ENCODE measurements at places on chromosomes 3 and 15.

DNA sequence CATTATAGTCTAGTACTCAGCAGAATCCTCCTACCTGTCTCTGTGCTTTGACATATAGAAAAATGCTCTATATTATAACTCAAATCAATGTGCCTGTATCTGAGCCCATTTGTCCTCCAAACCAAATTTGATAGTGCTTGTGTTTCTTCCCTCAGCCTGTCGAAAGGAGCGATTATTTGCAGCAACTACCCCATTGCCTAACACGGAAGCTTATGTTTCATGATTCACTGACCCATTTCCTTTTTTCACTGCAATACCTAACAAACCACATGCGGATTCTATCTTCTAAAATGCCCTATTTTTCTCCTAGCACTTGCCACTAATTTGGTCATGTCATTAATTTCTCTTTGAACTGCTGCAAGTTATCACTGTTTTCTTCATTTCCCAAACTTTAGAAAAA lies 1220.6 kb upstream of the CADM2 start:
- no peak for DNase-seq

- DNase-seq = no peak
Observed at GRCh38 chr15:32831485-32831884, 113.7 kb downstream of the GREM1 start.

DNA sequence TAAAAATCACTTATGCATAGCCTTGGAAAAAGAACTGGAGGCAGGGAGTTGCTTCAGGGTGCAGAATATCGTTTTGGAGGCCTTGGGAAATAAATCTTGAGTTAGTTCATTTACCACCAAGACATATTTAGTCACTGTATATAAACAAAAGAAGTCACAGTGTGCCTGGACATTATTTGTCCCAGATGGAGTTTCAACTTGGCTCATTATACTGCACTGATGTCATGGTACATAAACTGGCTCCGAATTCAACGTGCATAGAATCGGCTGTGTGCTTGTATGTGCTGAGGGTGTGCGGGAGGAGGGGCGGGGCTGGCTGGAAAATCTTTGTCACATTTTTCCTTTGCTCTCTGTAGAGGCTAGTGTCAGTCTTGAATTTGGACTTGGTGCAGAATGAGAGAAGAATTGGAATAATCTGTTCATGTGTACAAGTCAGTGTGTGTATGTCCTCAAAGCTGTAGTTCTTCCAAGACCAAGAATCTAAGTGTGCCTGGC lies 86.6 kb downstream of the FNDC3B start:
- DNase-seq = peak; percentile 67

- DNase-seq = no peak
Observed at GRCh38 chr15:100147828-100148227, 193.9 kb downstream of the ADAMTS17 start.

GRCh38 chr3:41792806-41793205 lies 169.1 kb downstream of the ULK4 start:
- no peak for DNase-seq

DNA sequence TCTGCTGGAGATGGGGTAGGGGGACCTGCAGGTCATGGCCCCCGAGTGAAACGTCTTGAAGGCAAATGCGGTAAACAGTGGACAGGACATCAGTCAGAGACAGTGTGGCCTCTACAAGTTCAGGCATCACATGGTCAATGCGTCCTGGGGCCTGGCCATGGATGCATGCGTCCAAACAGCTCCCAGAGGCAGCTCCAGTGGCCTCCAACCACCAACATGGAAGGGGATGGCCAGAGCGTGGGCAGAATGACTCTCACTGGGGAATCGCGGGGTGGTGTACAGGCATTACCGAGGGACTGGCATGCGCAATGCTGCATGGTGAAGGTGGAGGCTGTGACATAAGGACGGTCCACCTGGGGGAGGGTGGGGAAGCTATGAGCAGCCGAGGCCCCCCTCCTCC lies 35.6 kb upstream of the IQSEC1 start:
- no peak for DNase-seq

GRCh38 chr3:55964491-55964985 lies 477.4 kb upstream of the WNT5A start:
- no peak for DNase-seq

- no peak for DNase-seq
Observed at GRCh38 chr15:73771385-73772045, 18.4 kb upstream of the INSYN1 start.

- DNase-seq = no peak
Observed at GRCh38 chr3:45929042-45929679, 14.1 kb upstream of the CXCR6 start.

GRCh38 chr3:98589331-98590036 lies 3.9 kb downstream of the CPOX start:
- DNase-seq = no peak

- DNase-seq = no peak
Observed at GRCh38 chr3:140832883-140833282, 108.8 kb upstream of the SLC25A36 start.

GRCh38 chr15:96246057-96246456 lies 84.4 kb upstream of the NR2F2 start:
- no peak for DNase-seq

GRCh38 chr3:134650431-134651346 lies at the start of gene KY:
TSS of gene KY (minus strand) at chr3:134651022. CDS start at chr3:134650960, 62 bp downstream.
- DNase-seq = no peak

- no peak for DNase-seq
Observed at GRCh38 chr3:116037954-116038911, 407.1 kb downstream of the LSAMP start.

- no peak for DNase-seq
Observed at GRCh38 chr3:189457201-189457607, 174.0 kb upstream of the TP63 start.

DNA sequence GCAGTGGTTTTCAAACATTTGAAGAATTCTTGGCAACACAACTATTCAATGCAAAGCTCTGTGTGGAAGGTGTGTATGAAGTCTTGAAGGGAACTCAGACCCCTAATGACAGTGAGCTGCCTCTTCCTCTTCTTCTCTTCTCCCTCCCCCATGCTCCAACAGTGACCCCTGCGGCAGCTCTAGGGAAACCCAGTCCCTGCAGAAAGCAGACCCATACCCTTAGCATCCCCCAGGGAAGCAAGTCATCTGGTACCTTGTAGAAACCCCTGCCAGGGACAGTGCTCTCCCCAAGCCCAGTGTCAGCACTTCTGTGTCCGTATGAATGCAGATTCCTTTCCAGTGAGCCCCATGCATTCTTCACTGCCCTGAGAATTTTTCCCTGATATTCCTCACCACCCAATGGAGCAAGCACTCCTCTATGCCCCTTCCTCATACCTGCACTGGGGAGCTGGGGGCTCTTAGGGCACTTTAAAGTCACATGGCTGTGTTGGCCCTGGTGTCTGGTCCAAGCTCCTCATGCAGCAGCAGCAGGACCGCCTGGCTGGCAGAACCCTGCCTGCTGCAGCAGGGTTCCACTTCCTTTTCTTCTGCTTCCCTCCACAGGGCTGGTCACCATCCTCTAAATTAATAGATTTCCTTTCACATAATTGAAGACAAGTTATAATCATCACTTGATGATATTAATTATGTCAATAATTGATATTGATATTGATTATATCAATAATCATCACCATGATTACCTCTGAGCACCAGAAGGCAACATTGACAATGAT lies 442.5 kb downstream of the EPHB1 start:
- DNase-seq = no peak

DNA sequence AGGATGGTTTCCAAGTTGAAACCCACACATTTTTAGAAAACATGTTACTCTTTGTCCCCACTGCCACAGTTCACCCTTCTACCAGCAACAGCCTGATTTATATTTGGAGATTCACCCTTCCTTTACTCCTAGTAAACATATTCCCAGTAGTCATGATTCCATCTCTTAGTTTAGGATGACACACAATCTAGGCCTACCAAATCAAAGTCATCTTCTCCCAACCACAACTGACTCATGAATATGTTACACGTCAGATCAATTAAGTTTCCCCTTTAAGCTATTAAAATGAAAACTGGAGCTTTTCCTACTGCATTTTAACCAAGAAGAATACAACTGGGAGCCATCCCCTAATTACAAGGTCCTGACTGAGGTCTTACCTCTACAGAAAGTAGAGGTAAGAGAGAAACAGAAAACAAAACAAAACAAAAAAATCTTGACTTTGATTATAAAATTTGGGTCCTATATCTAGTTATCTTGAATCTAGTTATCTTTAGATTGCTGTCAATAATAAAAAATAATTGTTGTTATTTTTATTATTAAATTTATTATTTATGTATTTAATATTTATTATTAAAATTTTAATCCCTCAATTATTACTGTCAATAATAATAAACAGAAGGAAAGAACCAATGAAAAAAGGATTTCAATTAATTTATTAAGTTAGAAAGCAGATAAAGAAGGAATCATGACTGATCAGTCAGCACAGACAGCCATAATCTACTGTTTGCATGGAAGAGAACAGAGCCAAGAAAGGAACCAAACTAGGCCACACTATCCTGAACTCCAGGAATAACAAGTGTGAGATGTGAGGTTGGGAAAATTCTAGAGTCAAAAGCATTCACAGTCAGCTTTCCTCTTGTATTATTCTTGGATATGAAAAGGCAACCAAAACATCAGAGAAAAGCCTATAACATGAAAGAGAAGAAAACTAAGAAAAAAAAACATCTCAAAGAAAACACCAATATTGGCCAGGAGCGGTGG lies 12.5 kb downstream of the DPH6 start:
- DNase-seq = peak; percentile 77

DNA sequence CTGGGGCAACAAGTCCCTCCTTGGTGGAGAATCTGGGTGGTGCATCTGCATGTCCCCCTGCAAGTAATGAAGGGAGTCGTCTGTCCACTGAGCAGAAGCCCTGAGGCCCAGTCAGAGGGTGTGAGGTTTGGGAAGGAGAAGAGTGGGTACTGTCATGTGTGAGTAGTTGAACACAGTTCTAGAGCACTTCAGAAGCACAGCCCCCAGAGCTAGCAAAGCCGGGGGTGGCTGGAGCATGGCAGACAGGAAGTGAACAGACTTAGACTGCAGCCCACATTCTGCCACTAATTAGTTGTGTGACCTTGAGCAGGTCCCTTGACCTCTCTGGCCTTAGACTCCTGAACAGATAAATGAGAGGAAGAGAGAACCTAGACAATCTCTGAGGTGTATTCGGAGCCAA lies 207.6 kb downstream of the UACA start:
- DNase-seq = no peak

DNA sequence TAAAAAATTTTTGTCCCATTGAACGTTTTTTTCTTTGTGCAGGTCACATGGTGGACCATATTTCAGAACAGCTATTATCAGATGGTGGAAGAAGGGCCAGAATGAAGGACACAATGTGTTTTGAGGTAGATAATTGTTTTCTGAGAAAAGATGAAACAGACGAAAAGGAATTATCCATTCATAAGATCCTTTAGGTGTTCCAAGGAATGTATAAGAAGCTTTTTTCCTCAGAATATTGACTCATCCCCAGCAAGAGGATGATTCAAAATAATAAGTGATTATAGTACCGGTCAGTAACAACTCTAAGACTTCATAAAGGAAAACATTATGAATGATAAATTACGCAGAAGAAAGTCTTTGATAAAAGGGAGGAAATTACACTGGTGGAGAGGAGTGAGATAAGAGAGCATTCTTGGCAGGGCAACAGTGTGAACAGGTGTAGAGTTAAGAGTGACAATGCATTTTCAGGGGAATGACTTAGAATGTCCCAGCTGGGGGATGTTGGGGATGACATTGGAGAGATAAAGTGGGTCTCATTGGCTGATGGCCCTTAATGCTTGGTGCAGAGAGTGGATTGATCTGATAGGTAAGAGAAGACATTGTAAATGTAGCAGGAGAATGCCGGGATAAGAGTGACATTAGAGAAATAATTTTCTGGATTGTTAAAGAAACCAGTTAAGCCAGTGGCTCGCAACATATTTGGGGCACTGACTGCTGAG lies 27.0 kb upstream of the AQP9 start:
- no peak for DNase-seq

GRCh38 chr15:36362509-36362915 lies 216.9 kb upstream of the CDIN1 start:
- DNase-seq = no peak

- DNase-seq = peak; percentile 70
Observed at GRCh38 chr3:69784954-69785514, 45.8 kb downstream of the MITF start.

GRCh38 chr3:132342610-132343009 lies 25.4 kb downstream of the ACP3 start:
- DNase-seq = no peak

DNA sequence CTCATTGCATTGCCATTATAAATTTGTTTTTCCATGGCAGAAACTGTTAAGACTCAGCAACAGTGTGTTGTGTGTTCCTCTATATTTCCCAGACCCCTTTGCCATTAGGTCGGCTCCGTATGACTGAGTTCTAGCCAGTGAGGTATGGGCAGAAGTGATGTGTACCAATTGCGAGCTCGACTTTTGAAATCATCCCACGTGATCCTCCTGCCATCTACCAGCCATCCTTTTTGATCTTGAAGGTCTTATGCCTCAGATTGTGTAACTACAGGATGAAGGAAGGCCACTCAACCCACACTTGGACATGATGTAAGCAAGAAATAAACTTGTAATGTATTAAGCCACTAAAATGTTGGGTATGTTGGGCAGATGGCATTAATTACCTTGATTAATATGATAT lies 562.3 kb downstream of the PDCD6IP start:
- no peak for DNase-seq

- no peak for DNase-seq
Observed at GRCh38 chr3:42654331-42655201, 1.1 kb downstream of the ZBTB47 start.

DNA sequence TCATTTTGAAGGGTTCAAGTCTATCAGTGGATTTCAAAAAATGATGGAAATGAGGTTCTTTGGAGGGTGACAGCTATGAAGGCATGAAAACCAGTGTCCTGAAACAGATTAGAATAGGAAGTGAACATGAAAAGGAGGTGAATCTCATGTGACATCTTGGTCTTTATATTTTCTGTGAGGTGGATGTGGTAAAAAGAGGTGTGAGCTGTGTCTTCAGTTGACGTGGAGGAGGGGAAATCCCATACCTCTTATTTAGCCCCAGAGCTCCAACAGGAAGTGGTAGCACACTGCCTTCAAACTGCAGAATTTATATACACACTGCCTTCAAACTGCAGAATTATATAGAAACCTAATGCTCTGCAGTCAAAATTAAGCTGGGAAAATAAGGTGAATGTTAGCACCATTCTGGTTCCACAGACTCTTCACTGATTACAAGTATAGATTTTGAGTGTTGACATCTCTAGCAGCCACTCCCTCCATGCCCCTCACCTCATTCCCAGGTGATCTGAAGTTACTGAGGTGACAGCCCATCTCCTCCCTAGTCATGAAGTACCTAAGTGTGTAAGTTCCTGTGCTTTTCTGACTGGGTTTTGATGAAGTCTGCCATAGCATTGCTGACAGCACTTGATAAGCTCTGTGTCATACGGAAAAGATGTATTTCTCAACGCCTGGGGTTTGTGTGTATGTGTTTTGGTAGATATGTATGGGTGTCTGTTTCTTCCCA lies 2.7 kb downstream of the RAB8B start:
- DNase-seq = no peak

DNA sequence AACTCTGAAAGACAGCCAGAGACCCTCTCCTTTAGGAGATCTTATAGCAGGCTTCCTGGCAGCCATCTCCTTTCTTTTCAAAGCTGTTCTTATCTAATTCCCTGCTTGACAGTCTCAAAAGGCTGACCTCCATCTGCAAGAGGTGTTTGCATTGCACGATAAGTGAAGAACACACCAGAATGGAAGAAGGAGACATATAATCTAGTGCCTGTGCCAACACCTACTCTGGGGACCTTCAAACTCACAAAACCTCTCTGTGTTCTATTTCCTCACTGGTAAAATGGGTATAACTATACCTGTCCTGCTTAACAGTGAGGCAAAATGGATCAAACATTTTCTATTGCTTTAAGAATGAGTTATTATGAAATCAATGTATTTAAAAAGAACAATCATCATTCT lies 65.0 kb downstream of the WDR72 start:
- DNase-seq = no peak

- peak; percentile 78 for DNase-seq
Observed at GRCh38 chr3:117692416-117692995, 982.9 kb downstream of the TUSC7 start.

Data from stromal cell of bone marrow (primary cell).